Activated naive CD8-positive, alpha-beta T cell treated with anti-CD3 and anti-CD28 coated beads, Interleukin-2, amount 50 U/mL, for 16 hours (primary cell): ENCODE measurements at places on chromosomes 5 and 9.

DNA sequence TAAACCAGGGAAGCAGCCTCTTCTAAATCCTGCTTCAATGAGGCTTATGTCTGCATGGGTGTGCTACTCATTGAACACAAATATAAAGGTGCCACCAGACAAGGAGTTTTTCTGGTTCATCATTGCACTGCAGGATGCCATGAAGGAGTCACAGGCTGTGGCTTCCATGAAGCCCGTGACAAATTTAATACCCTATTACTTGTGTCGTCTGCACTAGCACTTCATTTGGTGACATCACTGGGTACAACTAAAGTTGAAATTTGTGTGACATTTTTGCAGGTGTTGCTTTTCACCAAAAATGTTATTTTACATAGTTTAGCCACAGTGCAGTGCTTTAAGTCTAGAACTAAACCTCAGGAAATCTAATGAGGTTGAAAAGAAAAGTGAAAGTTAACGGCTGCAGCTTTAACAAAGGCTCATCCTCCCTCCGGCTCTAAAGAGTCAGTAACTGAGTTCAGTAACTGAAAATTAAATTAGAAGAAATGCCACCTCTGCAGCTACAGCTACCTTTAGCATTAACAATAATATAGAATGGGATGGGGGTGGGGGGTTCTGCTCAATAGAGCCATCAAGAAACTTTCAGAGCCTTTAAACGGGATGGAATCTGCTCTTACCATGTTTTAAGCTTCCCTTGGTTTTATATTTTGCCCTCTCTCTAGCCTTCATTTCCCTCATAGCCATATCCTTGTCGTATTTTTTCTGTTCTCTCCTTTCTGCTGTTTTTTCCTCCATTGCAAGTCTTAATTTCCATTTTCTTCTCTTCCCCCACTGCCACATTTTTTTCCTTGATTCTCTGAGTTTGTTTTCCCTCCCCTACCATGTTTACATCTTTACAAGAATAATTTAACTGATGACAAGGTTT is 233.8 kb upstream of the TMEM161B start:
- no peak for DNase-seq

- DNase-seq, result no peak
Observed at GRCh38 chr9:104073770-104074133, 20.4 kb upstream of the SMC2 start.

DNA sequence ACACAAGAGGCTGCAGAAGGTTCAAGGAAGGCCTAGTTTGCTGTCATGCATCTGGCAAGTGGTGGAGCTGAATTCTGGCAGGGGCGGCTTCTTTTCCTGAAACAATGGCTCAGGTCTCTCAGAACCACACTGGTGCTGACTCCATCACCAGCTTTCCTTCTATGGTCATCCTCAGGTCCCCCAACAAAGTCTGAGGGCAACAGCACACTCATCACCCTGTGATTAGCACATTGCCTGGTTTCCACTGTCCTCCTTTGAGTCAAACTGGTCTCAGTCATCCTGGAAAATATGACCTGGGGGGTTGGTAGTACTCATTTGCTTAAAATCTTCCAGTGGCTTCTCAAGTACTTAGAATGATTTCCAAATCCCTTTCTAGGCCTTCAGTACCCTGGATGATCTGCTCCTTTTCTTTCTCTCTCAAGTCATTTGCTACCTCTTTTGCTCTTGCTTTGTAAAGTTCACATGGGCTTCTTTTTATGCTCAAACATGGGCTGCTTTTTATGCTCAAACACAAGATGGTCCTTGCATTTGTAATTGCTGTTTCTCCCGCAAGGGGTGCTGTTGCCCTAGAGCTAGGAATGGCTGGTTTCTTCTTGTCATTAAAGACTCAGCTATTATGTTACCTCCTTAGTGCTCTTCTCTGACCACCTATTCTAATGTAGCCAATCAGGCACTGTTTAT is 144.9 kb downstream of the ALDH1A1 start:
- DNase-seq, result no peak

- no peak for DNase-seq
Observed at GRCh38 chr9:132241483-132241839, 79.6 kb downstream of the NTNG2 start.

DNA sequence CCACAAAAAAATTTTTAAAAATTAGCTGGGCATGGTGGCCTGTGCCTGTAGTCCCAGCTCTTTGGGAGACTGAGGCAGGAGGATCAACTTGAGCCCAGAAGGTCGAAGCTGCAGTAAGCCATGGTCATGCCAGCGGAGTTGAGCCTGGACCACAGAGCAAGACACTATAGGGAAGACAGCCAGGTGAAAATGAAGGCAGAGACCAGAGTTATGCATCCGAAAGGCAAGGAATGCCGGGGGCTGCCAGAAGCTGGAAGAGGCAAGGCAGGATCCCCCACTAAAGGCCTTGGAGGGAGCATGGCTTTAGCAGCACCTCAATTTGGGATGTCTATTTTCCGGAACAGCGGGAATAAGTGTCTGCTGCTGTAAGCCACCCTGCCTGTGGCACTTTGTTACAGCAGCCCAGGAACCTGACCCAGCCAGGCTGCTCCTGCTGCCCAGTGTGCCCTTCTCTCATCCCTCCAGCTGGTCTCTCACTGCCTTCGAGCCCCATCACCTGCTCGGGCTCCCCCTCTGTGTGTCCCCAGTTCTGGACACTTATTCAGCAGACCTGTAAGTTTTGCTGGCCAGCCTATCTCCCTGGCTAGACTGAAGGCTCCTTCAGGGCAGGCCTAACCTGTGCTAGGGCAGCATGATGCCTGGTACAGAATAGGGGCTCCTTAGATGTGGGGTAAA is 16.8 kb upstream of the JADE2 start:
- no peak for DNase-seq

DNA sequence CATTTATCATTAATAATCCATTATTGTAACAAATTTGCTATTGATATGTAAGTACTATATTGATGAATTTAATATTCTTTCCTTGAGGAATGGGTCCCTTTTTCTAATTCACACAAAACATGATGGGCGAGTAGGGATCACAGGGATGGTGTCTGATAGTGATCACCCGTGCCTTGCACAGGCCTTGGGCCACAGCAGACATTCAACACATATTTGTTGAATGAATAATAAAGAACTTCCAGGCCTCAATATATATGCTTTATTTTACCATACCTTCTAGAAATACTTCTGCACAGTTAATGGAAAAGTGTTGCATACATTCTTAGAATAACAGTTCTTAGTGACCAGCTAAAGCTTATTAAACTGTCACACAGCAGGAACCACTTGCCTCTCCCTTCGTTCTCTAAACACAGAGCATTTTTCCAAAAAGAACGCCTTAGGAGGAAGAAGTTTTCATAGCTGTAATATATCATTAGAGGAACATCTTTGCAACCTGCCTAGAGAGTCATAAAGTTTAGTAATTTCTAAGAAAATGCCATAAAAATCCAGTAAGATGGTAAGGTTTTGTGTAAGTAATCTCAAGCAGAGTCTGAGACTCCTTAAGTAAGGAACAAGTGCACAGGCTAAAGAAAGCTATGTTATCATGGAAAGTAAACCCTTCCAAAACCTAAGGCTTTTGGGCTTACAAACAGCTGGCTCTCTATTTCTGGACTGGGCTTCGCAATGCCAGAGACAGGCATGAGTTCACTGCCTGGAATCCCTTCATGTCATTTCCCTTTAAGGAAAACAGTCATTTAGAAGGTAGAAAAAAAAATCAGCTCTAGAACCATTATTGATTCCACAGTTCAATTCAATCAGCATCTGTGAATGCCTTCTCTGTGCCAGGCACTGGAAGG is 17.7 kb downstream of the TTLL11 start:
- no peak for DNase-seq

GRCh38 chr9:38641985-38642864 is 21.8 kb upstream of the ANKRD18A start:
- DNase-seq, result no peak

DNA sequence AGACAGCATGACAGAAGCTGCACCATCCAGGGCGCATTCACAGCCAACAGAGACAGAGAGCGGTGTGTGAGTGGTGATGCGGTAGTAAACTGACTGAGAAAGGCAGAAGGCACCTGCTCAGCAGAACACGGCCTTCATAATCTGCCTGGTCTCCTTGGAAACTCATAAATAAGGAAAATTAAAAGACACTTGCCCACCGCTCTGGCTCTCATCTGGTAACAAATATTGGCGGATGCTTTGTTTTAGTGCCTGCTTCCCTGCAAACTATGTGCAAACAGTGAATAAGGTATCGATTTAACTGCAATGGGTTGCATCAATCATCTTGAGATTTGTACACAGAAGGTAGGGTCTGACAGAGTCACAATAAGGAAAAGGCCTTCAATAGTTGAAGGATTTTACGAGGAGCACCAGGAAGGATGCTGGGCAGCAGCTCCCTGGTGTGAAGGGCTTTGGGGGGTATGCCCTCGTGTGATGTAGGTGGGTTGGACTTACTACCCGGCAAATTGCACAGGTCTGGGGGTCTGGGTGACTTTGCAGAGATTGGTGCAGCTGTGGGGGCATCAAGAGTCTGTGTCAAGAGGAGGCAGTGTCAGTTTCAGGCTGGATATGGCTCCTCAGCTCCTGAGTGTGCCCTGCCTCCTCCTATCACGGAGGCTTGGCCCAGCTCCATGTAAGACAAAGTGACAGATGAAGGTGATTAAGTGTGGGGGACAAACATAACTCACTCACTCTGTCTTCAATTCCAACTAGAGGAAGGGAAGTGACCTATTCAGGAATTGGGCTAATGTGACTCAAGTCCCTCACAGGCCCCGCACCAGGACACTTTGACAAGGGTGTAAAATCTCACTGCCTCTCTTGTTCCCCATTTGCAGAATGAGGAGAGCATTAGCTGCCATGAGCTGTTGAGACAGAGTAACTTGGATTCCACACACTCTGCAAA is 166.7 kb downstream of the ICE1 start:
- DNase-seq, result no peak

DNA sequence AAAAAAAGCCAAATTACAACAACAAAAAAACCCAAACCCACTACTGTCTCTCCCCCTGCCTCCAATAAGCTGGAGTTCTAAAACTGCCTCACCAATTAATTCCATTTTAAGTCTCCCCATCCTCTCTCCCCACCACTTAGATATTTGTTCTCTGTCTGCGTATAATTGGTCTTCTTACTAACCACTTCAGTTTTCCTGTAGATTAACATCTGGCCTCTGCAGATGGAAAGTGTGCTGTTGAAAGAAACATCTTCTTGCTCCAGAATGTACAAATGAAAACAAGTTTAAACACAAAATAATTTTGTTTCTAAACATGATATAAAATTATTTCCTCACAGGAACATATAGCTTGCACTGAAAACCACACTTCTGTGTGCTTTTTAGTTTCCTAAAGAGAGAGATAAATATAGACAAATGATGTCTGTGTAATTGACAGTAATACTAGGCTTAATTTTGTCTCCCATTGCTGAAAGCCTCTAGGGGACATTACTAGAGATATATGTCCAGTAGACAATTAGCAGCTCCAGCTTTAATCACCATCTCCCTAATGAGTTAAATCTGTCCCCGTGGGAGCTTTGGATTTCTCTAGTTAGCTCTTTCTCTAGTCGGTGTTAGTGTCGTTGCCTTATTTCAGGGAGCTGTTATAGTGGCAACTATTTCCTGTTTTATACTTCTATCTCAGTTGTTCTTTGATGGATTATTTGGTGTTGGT is 164.0 kb downstream of the ARHGAP26 start:
- DNase-seq, result no peak

GRCh38 chr5:147290261-147290660 is 55.4 kb downstream of the STK32A start:
- no peak for DNase-seq

DNA sequence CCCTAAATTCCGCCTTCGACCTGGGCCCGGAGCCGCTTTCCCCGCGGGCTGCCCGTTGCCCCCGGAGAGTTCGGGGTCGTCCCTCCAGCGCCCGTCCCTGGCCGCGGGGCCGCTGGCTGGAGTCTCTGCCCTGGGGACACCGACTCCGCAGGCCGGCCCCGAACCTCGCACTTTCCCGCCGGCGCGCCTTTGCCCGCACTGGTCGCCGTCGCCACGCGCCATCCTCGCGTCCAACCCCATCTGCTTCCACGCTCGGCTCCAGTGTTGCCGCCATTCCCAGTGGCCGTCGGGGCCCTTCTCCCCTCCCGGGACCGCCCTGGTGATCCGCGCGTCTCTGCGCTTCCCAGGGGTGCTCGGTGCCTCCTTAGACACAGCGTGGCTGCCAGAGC is 11.0 kb downstream of the LHX3 start:
- no peak for DNase-seq

DNA sequence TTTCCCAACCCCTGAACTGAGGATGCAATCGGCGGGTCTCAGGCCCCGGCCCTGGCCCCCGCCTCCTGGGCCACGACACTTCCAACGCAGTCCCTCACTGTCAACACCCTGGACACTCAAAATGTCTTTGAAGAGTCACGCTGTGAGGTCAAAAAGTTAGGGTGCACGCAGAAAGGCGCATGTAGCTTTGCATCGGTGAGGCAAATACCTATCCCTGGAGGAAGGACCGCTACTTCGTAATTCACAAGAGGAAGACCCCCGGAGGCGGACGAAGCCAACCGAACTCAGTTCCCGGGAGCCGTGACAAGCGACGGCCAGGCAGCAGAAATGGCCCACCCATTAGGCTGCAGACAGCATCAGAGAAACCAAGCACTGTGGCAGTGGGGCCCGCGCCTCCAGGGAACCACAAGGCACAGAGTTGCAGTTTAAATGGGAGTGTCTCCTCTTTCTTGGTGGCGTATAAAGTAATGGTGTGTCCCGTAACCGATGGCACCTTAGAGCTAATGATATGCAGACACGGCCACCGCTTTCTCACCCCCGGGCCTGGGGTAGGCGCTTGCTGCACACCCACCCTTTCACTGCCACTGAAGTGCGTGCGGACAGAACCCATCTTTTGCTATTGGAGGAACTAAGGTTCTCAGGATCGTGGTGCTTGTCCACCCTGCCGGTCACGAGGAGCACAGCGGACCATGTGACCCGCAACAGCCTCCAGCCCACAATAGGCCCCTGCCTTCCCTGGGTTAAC is 9.0 kb downstream of the ADAMTS2 start:
- no peak for DNase-seq

- no peak for DNase-seq
Observed at GRCh38 chr5:178244576-178244975, 12.0 kb upstream of the PHYKPL start.

- no peak for DNase-seq
Observed at GRCh38 chr5:143120460-143121134, 282.9 kb downstream of the NR3C1 start.

GRCh38 chr5:146560205-146560812 is 44.3 kb upstream of the GPR151 start:
- no peak for DNase-seq

DNA sequence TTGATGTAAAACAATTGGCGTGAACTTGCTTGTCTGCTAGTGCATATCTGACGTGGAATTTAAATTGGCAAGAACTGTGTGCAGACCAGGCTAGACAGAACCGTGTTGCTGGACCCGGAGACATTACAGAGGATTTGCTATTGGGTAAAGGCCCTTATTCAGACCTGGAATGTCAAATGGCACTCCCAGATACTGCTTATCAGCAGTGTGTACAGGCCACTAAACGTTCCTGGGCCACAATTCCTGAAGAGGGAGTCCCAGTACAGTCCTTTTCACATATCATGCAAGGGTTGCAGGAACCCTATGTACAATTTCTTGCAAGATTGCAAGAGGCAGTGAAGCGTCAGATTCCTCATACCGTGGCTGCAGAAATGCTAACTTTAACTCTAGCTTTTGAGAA is 13.5 kb upstream of the MCCC2 start:
- no peak for DNase-seq
